ENCODE measurements at places on chromosomes 5 and 9. TPM values are rescaled to one million over a fixed set of nuclear protein-coding genes. Genes with fewer than 3 reads are reported as not detected.

ZDHHC11B gene
- 14.5 TPM for total RNA-seq

NMUR2 gene
- total RNA-seq: 0.09 TPM

IFNE gene
- total RNA-seq: 0.23 TPM

OMD gene
- total RNA-seq: 4.8 TPM

FOXI1 gene
- 0.69 TPM for total RNA-seq

MFAP3 gene
- total RNA-seq: 24.6 TPM

F12 gene
- total RNA-seq: 15.3 TPM

PPP3R2 gene
- total RNA-seq: not detected

All from mucosa of gallbladder (tissue), 1 donor.